ENCODE measurements at places on chromosomes 2 and 18.

GRCh38 chr2:224982226-224982625, 60.0 kb downstream of the DOCK10 start:
- H3K4me1 ChIP-seq, result peaks cover 45% of the 10 kb centered on the region
- peaks cover 9% of the 10 kb centered on the region for H3K36me3 ChIP-seq
- H3K27me3 ChIP-seq, result no peaks in the 10 kb centered on the region

DNA sequence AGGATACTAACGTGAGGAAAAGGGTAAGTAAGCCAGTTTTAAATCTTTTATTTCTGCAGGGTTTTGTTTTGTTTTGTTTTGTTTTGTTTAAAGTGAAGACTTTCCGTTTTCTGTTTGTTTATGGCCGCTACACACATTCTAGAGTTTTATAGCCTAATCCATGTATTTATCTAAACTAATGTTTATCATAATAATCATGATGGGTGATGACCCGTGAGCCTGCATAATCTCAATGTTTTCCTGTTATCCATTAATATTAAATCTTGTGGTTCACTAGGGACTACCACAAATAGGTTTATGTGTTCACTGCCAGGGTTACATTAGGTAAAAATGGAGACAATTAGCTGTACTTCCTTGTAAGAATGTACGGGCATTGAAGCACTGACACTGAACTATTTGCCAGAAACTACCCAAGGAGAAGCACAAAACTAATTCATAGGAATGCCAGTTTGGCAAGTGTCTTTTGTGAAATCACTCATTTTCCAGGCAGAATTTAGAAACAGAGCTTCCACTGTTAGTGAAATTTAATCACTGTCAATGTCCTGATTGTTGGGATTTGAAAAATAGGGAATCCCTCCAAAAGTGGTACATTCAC, 574.8 kb downstream of the LRP1B start:
- no peak overlapping the region for H3K4me3 ChIP-seq
- H3K36me3 ChIP-seq, result no peaks in the 10 kb centered on the region
- H3K4me1 ChIP-seq, result no peaks in the 10 kb centered on the region
- no peak for DNase-seq
- no peaks in the 10 kb centered on the region for H3K27me3 ChIP-seq

- DNase-seq, result no peak
- no peak overlapping the region for H3K27ac ChIP-seq
- no peak overlapping the region for H3K4me3 ChIP-seq
- H3K4me1 ChIP-seq, result peaks cover 1% of the 10 kb centered on the region
- H3K36me3 ChIP-seq, result no peaks in the 10 kb centered on the region
- no peaks in the 10 kb centered on the region for H3K27me3 ChIP-seq
Measured at GRCh38 chr2:195670191-195670590, 13.2 kb downstream of the SLC39A10 start.

DNA sequence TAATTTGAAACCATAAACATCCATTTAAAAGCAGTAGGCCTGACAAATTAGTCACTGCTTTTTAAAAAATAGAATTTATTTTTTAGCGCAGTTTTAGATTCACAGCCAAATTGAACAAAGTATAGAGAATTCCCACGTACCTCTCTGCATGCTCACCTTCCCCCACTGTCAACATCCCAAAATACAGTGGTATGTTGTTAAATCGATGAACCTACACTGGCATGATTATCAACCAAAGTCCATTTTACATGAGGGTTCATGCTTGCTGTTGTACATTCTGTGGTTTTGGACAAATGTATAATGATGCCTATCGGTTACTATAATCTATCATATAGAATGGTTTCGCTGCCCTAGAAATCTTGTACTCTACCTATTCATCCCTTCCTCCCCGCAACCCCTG, 5.6 kb upstream of the ELOA2 start:
- DNase-seq, result no peak
- H3K4me3 ChIP-seq, result no peak overlapping the region
- no peaks in the 10 kb centered on the region for H3K27me3 ChIP-seq
- no peaks in the 10 kb centered on the region for H3K36me3 ChIP-seq
- no peaks in the 10 kb centered on the region for H3K4me1 ChIP-seq

DNA sequence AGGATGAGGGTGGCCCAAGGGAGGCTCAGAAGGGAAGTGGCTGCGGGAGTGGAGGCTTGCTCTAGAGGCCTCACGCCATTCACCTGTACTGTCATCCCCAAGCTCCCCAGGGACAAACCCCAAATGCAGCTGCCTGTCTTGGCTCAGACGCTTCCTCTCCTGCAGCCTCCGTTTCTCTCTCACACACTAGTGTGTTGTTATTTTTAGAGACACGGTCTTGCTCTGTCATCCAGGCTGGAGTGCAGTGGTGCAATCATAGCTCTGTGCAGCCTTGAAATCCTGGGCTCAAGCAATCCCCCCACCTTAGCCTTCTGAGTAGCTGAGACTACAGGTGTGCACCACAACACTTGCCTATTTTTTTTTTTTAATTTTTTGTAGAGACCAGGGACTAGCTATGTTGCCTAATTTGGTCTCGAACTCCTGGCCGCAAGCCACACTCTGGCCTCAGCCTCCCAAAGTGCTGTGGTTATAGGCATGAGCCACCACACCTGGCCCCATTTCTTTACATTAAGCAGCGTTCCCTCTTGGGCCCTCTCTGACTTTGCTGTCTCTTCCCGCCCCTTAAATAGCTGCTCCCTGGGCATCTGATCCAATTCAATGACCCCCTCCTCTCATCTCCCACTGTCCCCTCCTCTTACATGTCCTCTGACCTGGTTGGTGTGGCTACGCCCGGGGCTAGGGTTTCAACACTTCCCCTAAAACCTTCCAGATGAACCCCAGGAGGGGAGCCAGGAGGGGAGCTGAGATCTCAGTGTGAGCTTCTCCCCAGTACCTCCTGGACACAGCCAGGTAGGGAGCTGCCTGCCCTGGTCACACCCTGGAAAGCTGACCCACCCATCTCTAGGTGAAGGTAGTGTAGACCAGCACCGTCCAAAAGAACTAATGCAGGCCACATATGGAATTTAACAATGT, 24.0 kb upstream of the LOXHD1 start:
- DNase-seq, result no peak
- H3K36me3 ChIP-seq, result no peaks in the 10 kb centered on the region
- no peak overlapping the region for H3K27ac ChIP-seq
- no peak overlapping the region for H3K4me3 ChIP-seq
- peaks cover 24% of the 10 kb centered on the region for H3K27me3 ChIP-seq

GRCh38 chr2:239278361-239278760, 122.5 kb downstream of the HDAC4 start:
- H3K4me3 ChIP-seq, result no peak overlapping the region
- H3K27ac ChIP-seq, result no peak overlapping the region
- H3K36me3 ChIP-seq, result no peaks in the 10 kb centered on the region
- no peak for DNase-seq
- H3K27me3 ChIP-seq, result peaks cover 4% of the 10 kb centered on the region
- H3K4me1 ChIP-seq, result peaks cover 12% of the 10 kb centered on the region

GRCh38 chr18:23209031-23209430, 73.7 kb downstream of the CABLES1 start:
- H3K27me3 ChIP-seq, result no peaks in the 10 kb centered on the region
- no peak for DNase-seq
- H3K36me3 ChIP-seq, result no peaks in the 10 kb centered on the region
- no peaks in the 10 kb centered on the region for H3K4me1 ChIP-seq
- no peak overlapping the region for H3K27ac ChIP-seq

- H3K27me3 ChIP-seq, result no peaks in the 10 kb centered on the region
- H3K27ac ChIP-seq, result no peak overlapping the region
- H3K4me1 ChIP-seq, result peaks cover 14% of the 10 kb centered on the region
- H3K36me3 ChIP-seq, result peaks cover 6% of the 10 kb centered on the region
- no peak overlapping the region for H3K4me3 ChIP-seq
- DNase-seq, result no peak
Measured at GRCh38 chr2:216130346-216130971, 21.3 kb downstream of the XRCC5 start.

DNA sequence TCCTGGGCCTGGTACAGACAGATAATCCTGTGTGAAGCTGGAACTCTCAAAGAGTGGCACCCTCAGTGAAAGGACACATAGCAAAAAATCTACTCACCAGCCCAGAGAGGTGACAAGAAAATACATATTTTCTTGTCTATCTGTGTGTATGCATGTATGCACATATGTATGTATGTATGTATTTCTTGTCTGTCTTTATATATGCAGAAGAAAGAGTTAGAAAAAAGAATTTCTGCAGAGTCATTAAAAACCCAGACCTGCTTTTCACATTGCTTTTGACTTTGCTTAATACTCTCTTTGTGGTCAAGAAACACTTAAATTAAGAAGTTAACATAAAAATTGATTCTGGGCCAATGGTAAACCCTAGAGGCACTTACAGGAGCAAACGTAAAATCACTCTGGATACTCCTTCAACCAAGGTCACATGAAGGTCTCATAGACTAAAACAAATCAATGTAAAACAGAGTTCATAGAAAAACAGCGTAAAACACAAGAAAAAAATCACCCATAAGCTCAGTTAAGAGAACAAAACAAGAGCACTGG, 16.5 kb upstream of the AAK1 start:
- no peak overlapping the region for H3K4me3 ChIP-seq
- H3K36me3 ChIP-seq, result no peaks in the 10 kb centered on the region
- H3K27ac ChIP-seq, result no peak overlapping the region
- no peaks in the 10 kb centered on the region for H3K27me3 ChIP-seq

GRCh38 chr18:35197296-35197695, 43.5 kb upstream of the ZNF397 start:
- H3K27ac ChIP-seq, result no peak overlapping the region
- H3K4me3 ChIP-seq, result no peak overlapping the region
- H3K36me3 ChIP-seq, result no peaks in the 10 kb centered on the region
- H3K4me1 ChIP-seq, result no peaks in the 10 kb centered on the region
- DNase-seq, result no peak

DNA sequence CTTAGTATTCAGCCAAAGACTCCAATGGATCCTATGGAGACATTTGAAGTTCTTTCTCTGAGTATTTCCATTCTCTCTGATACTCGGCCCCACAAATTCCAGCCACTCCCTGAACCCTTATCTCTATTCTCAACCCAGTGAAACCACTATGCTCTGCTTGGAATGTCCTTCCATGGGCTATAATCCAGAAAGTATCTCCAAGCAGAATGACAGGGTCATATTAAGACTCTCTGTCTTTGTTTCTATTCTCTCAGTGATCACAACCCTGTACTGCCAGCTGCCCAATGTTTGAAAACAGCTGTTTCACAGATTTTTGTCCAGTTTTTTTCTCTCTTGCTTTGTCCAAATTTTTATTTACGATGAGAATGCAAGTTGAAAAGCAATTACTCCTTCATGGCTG, 21.9 kb downstream of the CHMP3 start:
- no peaks in the 10 kb centered on the region for H3K36me3 ChIP-seq
- DNase-seq, result no peak
- no peak overlapping the region for H3K27ac ChIP-seq
- H3K4me3 ChIP-seq, result no peak overlapping the region

DNA sequence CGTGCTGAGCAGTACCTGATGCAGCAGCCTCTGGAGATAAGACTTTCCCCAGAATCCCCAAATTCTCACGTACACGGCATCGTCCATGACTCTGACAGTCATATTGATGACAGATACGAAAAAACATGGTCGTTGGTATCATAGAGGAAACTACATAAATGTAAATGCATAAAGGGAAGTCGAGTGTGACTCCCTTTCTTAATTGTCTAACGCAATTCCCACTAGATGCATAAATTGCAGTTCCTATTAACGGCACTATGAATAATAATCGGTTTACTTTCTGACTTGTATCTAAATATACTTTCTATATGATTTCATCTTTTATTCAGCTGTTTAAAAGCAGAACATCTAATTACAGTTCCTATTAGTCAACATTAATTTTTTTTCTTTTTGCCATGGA, 322.6 kb upstream of the REV1 start:
- no peaks in the 10 kb centered on the region for H3K27me3 ChIP-seq
- no peak for DNase-seq
- no peak overlapping the region for H3K4me3 ChIP-seq

- H3K36me3 ChIP-seq, result peaks cover 18% of the 10 kb centered on the region
- no peaks in the 10 kb centered on the region for H3K27me3 ChIP-seq
- H3K4me1 ChIP-seq, result no peaks in the 10 kb centered on the region
- no peak for DNase-seq
- no peak overlapping the region for H3K27ac ChIP-seq
Measured at GRCh38 chr2:178628605-178629004, 148.3 kb downstream of the PLEKHA3 start.

GRCh38 chr2:241940329-241940728, 70.8 kb downstream of the RTP5 start:
- H3K27me3 ChIP-seq, result no peaks in the 10 kb centered on the region
- no peaks in the 10 kb centered on the region for H3K36me3 ChIP-seq
- no peaks in the 10 kb centered on the region for H3K4me1 ChIP-seq
- no peak overlapping the region for H3K27ac ChIP-seq
- H3K4me3 ChIP-seq, result no peak overlapping the region

DNA sequence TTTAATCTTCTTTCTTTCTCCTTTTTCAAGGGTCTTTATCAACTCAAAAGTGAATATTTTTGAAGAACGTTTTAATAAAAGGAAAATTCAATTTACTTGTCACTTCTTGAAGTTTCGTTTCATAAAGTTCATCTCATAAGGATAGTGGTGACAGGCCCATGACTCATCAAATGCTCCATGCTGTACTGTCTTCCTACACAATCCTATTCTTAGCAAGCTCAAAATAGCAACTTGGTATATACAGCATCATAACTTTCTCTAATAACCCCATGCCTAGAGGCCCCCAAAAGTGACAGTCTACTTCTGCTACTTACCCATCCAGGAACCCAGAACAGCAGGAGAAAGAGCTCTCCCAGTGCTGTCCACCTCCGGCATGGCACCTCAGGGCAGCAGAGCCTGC, 7.7 kb downstream of the FBXO15 start:
- no peak overlapping the region for H3K27ac ChIP-seq
- H3K4me3 ChIP-seq, result no peak overlapping the region
- DNase-seq, result no peak

- H3K27ac ChIP-seq, result no peak overlapping the region
- H3K4me3 ChIP-seq, result no peak overlapping the region
- H3K27me3 ChIP-seq, result no peaks in the 10 kb centered on the region
- no peak for DNase-seq
- peaks cover 37% of the 10 kb centered on the region for H3K4me1 ChIP-seq
- no peaks in the 10 kb centered on the region for H3K36me3 ChIP-seq
Measured at GRCh38 chr2:30270166-30270565, 38.8 kb downstream of the LBH start.

DNA sequence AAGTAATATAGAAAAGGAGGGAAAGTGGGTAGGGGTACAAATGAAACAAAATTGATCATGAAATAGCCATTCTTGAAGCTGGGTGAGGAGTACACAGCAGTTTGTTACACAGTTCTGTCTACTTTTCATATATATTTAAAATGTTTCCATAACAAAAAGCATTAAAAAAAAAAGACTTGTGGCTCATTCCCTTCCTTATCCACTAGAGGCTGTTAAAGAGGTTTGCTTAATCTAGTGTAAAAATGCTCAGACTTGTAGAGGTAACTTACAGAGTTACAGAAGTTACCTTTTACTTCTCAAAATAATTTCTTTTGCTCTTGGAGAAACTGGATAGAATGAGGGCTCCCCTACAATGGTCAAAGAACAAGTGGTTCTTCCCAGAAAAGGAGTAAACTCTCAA, 8.1 kb upstream of the WIPF1 start:
- peaks cover 37% of the 10 kb centered on the region for H3K4me1 ChIP-seq
- H3K27me3 ChIP-seq, result no peaks in the 10 kb centered on the region
- peaks cover 12% of the 10 kb centered on the region for H3K36me3 ChIP-seq
- no peak for DNase-seq
- peak overlapping the region; percentile 61 for H3K27ac ChIP-seq
- no peak overlapping the region for H3K4me3 ChIP-seq

- H3K36me3 ChIP-seq, result no peaks in the 10 kb centered on the region
- H3K27ac ChIP-seq, result no peak overlapping the region
- no peak overlapping the region for H3K4me3 ChIP-seq
- H3K4me1 ChIP-seq, result peaks cover 4% of the 10 kb centered on the region
- DNase-seq, result no peak
- peaks cover 10% of the 10 kb centered on the region for H3K27me3 ChIP-seq
Measured at GRCh38 chr2:64485961-64486360, 32.0 kb downstream of the LGALSL start.

- H3K27me3 ChIP-seq, result no peaks in the 10 kb centered on the region
- no peaks in the 10 kb centered on the region for H3K36me3 ChIP-seq
- H3K4me1 ChIP-seq, result no peaks in the 10 kb centered on the region
- DNase-seq, result no peak
Measured at GRCh38 chr18:1075322-1075721, 170.7 kb downstream of the ADCYAP1 start.

Measured in T-cell (primary cell).